ENCODE measurements at places on chromosomes 13 and 19.

GRCh38 chr13:108270442-108270841 lies 924 bp downstream of the TNFSF13B start:
- peak; percentile 2 for DNase-seq

DNA sequence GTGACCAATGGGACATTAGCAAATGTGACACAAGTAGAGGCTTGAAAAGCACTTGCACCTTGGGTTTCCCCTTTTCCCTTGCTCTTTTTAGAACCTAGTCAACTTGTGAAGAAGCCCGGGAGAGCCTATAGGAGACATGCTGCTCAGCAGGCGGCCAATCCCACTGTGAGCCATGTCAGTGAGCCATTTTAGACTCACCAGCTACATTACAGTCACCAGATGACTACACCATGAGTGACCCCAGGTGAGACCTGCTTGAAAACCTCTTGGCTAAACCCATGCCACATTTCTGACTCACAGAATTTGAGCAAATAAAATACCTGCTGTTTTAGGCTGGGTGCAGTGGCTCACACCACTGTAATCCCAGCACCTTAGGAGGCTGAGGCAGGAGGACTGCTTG lies 317.5 kb downstream of the KLF12 start:
- DNase-seq, result no peak

DNA sequence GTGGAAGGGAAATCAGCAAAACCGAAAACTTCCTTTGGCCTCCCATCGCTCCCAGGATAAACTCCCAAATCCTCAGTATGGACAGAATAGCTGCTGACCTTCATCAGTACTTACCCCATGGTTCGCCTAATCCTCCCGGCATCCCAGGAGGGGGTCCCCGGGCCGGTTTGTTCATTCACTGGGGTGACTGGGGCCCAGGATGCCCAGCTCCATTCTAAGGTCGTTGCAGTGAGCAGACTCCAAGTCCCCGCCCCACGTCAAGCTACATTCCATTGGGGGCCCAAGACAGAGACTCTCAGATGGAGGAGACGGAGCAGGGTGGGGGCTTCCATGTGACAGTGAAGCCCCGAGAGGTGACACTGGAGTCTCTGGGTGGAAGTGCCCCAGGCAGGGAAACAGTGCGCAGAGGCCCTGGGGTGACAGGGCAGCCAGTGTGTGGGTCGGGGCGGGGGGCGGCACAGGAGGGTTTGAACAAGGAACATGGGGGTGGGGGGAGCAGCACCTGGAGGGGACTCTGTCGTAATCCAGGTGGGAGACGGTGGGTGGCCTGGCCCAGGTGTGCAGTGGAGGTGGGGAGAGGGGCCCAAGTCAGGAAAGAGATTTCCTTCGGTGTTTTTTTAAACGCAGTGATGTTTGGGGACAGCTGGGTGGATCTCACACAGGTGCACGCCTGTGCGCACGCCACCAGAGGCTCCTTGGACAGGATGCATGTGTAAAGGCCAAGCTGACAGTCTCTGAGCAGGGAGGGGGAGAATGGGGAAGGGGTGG lies 5.1 kb downstream of the SSBP4 start:
- DNase-seq, result no peak

DNA sequence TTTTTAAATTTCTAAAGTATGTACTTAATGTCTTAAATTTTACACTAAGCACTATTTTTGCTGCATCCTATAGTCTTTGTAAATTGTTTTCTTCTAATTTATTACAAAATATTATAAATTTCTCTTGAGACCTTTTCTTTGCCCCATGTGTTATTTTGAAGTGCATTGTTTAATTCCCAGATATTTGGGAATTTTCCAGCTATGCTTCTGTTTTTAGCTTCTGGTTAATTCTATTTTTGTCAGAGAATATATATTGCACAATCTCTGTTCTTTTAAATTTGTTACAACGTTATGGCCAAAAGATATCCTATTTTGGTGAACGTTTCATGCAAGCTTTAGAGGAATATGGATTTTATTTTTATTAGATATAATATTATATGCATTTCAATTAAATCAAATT lies 917.4 kb upstream of the MIR17HG start:
- no peak for DNase-seq

DNA sequence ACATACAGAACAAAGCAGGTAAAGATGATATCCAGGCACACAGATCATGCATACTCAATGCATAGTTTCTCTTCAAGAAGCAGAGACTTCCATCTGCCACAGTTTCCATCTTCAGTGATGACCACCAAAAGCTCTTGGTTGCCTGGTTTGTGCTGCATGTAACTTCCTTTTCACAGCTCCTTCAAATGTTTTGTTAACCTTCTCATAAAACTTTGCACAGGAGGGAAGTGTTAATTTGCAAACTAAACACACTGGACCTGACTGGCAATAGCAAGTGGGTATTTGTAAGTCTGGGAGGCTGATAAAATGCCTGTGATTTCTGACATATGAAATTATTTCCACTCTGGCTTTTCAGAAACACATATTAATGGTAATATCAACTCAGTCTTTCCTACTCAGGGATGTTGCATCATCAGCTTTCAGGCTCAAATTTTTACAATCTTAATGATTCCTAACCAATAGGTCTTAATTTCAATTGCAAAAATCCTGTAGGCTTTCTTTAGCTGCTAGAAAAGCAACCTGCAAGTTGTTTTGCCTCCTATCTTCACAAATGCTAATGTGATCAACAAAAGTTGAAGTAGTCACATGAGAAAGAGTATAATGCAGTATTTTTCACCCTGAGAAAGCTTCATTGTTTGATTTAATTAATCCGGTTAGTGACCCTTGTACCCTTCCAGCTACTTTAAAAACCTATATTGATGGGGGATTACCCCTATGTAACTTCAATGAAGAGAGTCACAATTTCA lies 575.6 kb downstream of the DIAPH3 start:
- no peak for DNase-seq

GRCh38 chr19:17078036-17078919 lies 2.7 kb downstream of the MYO9B start:
- DNase-seq, result no peak

DNA sequence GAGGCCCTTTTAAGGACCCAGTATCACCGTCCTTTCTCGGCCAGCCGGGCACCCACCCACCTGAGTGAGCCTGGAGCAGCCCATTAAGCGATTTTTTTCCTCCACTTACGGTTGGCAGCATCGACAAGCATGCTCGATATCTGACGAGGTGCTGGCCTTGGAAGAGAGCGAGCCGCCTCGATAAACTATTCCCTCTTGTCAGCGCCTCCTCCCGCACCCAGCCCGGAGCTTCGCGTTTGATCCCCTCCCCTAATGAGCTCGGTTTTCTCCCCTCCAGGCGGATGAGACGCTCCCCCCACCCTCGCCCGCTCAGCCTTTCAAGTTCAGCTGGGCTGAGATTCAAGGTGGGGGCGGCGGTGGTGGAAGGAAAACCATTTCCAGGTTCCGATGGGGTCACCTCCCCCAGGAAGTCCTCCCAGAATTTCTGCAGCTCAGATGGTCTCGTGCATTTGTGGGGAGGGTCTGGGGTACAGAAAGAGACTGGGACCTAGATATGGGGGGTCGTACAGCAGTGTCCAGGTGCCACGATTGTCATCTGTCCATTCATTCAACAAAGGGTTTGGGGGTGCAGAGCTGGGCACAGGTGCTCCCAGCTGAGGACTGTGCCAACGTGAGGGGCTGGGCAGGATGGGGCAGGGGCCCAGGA lies 18.9 kb upstream of the ONECUT3 start:
- DNase-seq, result no peak

- DNase-seq, result no peak
Measured at GRCh38 chr13:99264051-99264450, 5.9 kb upstream of the GPR18 start.
